ENCODE measurements at places on chromosomes 13 and 19.
A peak's percentile ranks its signal among the peaks of the same experiment; 100 is the strongest.

GRCh38 chr19:4229179-4229931, at the start of gene EBI3:
Gene EBI3 (plus strand): TSS chr19:4229523. CDS start chr19:4229551, 28 bp downstream.
- DNase-seq = peak; percentile 27

- DNase-seq = no peak
Measured at GRCh38 chr13:44660050-44660449, 83.9 kb upstream of the TSC22D1 start.

GRCh38 chr19:14472202-14472938, 2.8 kb downstream of the PTGER1 start:
- DNase-seq = peak; percentile 68

DNA sequence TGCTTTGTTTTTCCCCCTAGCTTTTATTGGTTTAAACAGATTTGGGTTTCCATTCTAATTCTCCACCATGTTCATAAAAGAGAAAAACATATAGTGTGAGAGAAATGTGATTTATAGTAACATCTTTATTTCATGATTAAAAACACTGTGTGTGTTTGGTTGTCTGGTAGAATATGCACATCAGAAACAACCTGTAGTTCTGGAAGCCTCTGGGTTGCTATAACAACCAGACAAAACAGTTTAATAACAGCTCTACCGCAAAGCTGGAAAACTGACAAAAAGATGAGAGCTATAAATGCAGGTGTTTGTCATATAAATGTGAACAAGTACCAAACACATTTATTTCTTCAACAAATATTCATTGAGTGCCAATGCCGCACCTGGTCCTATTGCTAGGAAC, 9.8 kb downstream of the KBTBD6 start:
- no peak for DNase-seq

- no peak for DNase-seq
Measured at GRCh38 chr13:32153056-32153455, 121.5 kb downstream of the FRY start.

DNA sequence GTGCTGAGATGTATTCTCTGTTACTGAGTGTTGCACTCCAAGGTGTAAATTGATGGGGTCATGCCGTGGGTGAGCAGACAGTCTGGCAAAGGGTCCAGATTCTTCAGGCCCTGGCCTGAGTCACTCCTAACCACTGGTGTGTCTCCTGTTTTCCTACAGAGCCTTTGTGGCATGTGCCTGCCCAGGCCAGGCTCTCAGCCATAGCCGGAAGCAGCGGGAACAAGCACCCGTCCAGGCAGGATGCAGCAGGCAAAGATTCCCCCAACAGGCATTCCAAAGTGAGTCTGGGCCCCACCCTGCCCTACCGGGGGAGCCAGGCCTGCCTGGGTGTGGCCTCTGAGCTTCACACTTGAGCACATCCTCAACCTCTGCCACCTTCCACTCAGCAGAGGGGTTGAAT, 61.9 kb downstream of the DPF1 start:
- no peak for DNase-seq

- no peak for DNase-seq
Measured at GRCh38 chr13:38998739-38999138, 8.1 kb upstream of the STOML3 start.

- DNase-seq = no peak
Measured at GRCh38 chr13:43346427-43346826, 323.0 kb downstream of the DNAJC15 start.

DNA sequence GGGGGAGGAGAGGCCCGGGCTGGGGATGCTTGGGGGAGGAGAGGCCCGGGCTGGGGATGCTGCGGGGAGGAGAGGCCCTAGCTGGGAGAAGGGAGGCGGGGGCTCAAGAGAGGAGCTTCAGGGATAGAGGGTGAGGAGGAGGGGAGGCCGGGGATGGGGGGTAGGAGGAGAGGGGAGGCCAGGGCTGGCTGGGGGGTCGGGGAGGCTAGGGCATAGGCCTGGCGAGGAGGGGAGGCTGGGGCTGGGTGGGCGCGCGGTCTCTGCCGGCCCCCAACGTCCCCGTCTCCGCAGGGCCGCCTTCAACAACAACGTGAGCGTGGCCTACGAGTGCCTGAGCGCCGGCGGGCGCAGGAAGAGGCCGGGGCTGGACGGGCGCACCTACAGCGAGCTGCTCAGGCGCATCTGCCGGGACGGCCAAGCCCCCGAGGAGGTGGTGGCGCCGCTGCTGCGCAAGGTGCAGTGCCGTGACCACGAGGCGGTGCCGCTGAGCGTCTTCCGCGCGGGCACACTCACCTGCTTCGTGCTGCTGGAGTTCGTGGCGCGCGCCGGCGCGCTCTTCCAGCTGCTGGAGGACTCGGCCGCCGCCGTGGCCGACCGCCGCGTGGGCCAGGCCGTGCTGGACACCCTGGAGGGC, 11.4 kb downstream of the TPGS1 start:
- no peak for DNase-seq

GRCh38 chr13:90766386-90766902, 581.0 kb upstream of the MIR17HG start:
- no peak for DNase-seq

DNA sequence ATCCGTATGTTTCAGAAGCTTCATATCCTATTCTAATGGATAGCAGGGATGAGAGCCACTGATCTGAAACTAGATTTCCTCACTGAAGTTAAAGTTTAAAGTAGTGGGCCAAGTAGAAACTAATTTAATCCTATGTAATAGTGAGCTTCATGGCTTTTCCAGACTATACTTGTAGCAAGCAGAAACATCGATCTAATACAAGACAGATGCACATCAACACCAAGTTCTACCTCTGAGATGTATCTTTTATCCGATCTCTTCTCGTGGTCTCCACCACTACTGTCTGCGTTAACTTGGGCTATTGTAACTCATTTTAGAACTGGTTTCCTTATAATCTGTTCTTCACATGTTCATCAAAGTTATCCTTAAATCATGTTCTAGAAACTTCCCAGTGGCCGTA, 3.1 kb downstream of the ERCC5 start:
- DNase-seq = no peak

DNA sequence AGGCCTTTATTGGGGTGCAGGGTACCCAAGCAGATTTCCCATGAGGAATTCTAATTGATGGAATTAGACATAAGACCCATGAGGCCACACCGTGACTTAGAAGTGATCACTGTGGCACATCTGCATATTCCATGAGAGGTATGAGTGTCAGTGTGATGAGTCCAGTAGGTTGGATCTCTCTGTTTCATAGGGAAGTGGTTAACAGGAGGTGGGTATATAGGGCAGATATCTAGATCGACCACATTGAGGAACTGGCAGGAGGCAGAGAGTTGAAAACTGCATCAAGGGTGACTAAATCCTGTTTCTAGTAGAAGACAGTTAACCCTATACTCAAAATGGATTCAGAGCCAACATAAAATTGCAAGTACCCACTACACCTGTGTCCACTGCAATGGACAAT, 68.6 kb upstream of the MIR17HG start:
- no peak for DNase-seq

GRCh38 chr19:42544146-42544545, 15.9 kb upstream of the CEACAM1 start:
- no peak for DNase-seq

DNA sequence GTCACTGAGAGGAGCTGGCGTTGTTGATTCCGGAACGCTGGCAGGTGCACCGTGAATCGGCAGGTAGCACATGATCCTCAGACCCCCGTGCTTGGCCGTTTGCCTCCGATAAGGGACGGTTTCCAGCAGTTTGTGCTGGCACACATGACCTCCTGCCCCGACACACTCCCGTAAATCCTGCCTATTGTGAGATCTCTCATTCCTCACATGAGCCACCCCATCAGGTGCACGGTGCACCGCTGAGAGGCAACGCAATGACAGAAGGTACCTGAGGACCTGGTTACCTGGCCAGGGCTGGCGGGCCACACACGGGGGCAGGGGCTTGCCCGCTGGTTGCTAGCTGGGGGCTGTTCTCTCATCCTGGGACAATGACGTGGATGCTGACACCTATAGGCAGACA, 2.1 kb upstream of the ADPRHL1 start:
- no peak for DNase-seq

GRCh38 chr13:43129511-43130110, 106.2 kb downstream of the DNAJC15 start:
- no peak for DNase-seq

GRCh38 chr19:56107626-56108351, 13.3 kb downstream of the ZNF787 start:
- no peak for DNase-seq

DNA sequence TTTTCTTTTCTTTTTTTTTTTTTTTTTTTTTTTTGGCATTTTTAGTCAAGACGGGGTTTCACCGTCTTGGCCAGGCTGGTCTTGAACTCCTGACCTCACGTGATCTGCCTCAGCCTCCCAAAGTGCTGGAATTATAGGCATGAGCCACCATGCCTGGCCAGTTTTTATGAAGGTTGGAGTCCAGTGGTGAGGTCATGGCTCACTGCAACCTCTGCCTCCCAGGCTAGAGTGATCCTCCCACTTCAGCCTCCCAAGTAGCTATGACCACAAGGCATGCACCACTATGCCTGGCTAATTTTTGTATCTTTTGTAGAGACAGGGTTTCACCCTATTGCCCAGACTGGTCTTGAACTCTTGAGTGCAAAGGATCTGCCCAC, 4.2 kb downstream of the SNRPA start:
- DNase-seq = no peak
